Adrenal gland (tissue), 19 donors: ENCODE measurements at places on chromosomes 5 and 9. TPM values are rescaled to one million over a fixed set of nuclear protein-coding genes. Genes with fewer than 3 reads are reported as not detected.

TXNDC8 gene
- polyA plus RNA-seq, result not detected

TPD52L3 gene
- not detected for polyA plus RNA-seq

ZNF658 gene
- 1.9 TPM for polyA plus RNA-seq

PCDHB5 gene
- 4.5 TPM for polyA plus RNA-seq

ROPN1L gene
- 0.15 TPM for polyA plus RNA-seq

GRCh38 chr9:130869250-130869649 is 27.4 kb downstream of the QRFP start:
- DNase-seq, result peak; percentile 81

- no peak for DNase-seq
These were observed 220.8 kb downstream of the PLK2 start for GRCh38 chr5:58239045-58239444.

DNA sequence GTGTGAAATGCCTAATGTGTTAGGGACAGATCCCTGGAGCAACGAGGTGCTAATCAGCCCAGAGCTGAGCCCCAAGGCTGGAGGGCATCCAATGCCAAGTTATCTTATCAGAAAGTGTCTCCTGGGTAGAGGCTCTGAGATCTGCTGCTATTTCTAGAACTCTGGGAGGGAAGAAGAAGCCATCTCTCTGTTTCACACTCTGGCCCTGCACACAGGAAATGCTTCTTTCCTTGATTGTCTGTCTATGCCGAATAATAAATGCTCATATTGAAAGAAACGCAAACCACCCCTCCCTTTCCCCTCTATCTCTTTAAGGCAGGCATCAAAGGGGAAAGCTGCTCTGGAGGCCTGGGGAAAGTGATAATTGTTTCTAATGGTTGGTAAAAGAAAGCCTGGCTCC is 166.7 kb downstream of the PAPPA start:
- DNase-seq, result no peak

DNA sequence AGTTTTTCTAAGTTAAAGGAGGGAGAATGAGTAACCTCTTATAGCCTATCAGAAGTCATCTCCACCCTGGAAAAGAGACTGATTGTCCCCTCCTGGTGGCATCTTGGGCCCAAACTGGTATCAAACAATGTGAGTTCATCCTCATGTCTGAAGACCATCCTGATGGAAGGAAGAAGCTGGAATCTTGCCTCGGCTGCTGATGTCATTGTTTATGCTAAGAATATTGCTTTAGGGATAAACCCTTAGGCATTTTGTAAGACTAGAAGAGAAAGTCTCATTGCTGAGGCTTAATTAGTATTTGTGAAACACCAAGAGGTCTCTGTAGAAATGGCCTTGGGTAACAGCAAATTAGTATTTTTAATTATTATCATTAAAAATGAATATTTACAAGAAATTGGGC is 65.7 kb upstream of the KCNN2 start:
- DNase-seq, result no peak

DNA sequence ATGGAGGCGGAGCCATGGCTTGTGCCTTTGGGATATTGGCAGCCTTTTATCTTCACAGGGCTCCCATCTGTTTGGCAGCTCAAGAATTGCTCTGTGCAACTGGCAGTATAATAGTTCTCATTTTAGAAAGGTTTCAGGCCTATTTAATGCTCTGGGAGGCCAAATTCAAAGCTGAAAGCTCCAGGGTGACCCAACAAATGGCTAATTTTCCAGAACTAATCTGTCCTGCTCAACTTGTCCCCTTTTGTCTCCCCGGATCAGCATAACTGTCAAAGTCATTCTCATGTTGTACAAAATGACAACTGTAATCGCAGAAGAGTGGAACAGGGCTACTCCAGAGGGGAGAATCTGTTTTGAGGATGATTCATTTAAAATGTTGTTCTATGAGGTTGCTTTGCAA is 52.6 kb upstream of the CXCL14 start:
- DNase-seq, result no peak

- DNase-seq, result no peak
These were observed 22.1 kb upstream of the UBAP2 start for GRCh38 chr9:34070606-34071324.

DNA sequence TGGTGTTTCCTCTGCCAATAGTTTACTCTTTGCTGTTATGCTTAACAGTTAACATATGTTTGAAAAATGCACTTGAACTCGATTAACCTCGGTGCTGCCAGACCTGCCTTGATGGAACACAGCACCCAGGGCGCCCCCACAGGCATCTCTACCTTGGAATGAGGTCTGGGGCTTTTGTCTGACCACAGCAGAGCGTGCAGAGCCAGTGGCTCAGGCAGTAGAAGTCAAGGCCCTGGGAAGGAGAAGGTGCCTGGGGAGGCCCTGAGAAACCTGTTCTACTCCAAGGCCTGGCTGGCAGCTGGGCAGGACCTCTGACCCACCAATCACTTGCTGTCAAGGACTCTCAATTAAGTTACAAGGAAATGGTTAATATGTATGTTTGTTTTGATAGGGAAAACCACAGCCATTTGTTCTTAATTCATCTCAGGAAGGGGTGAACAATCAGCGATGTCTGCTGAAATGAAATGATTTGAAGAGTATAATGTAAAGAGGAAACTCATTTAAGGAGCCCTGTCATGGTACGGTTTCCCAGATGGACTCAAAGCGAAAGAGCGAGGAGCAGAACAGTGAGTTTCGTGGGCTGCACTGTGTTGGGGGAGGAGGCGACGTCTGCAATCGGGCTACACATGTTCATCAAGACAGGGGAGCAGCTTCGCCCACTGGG is 21.9 kb downstream of the MACROH2A1 start:
- DNase-seq, result no peak

- no peak for DNase-seq
These were observed 64.8 kb downstream of the ATP10B start for GRCh38 chr5:160787240-160787639.

DNA sequence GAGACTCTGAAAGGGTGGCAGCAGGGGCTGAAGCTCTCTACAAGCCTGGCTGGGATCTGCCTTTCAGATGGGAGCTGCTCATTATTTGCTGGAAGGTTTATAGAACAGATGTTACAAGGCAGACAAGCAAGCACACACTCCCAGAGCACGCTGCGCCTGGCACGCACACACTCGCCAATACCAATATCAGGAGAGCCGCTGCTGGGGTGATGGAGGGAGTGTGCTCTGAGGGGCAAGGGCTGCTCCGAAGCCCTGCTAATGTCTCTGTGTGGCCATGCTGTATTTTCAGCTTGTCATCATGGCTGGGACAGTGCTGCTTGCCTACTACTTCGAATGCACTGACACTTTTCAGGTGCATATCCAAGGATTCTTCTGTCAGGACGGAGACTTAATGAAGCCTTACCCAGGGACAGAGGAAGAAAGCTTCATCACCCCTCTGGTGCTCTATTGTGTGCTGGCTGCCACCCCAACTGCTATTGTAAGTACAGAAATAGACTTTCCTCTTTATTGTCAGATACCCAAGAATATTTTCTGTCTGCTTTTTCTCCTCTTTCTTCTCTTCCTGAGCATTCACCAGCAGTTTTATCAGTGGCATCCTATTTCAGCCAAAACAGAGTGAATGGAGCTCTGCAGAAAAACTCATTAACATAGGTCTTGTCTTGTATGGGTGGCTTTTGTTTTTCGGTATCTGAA is 115.1 kb downstream of the BAAT start:
- DNase-seq, result no peak

DNA sequence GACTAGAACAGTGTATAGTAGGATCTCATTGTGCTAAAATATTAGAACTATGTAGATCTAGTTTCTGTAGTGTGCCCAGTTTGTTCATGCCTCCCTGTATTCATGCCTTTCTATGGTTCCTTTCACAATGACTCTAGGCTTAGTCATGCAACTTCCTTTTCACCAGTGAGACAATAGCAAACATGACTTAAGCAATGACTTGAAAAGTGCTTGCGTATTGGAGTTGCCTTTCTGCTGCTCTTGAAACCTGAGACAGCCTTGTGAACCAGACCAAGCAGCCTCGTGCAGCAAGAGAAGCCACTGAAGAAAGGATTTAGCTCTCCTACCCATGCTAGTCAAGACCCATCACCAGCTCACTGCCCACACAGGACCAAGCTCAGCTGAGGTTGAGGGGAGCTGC is 294.5 kb upstream of the TAS2R1 start:
- no peak for DNase-seq

DNA sequence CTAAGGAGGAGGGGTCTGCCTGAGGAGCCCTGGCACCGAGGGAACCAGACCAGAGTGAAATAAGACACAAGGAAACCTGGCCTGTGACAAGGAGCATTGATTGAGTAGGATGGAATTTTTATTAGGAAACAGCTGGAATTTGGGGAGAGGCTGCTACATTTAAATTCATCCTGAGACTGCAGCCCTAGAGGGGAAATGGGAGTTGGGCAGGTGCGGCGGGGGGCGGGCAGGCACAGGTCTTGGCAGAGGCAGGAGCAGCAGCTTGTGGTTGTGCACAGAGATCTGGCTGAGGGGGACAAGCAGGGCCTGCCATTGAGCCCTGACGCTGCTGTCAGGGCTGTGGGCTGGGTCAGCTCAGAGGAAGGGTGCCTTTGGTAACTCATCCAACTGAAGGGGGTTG is 71.6 kb downstream of the PCDH1 start:
- DNase-seq, result no peak

- no peak for DNase-seq
These were observed 1.6 kb downstream of the SOWAHA start for GRCh38 chr5:132814503-132815294.

DNA sequence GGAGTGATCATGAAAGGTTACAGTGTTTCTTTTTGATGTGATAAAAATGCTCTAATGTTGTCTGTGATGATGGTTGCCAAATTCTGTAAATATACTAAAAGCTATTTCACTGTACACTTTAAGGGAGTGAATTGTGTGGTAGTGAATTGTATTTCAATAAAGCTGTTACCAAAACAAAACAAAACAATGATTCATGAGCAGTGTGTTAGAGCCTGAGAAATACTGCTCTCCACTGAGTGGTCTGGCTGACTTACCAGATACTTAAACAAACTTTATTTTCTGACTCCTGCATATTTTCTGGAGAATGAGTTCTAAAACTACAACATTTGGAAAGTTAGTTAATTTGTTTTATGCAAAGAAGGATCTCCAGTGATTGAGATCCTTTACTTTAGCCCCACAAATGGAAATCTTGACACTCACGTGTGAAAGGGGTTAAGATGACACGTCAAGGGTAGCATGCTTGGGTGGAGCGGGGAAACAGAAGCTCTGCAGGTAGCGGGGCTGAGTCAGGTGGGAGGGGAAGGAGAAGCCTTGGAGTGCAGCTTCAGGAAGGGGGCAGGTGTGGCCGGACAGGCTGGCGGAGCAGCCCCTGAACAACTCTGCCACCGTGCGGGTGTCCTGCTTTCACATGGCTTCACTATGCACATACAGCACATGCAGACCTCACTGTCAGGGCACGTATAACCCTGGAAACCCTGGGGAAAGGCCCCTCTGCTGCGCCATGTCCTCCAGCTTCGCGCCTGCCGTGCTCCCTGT is 256.7 kb downstream of the IRX1 start:
- no peak for DNase-seq

DNA sequence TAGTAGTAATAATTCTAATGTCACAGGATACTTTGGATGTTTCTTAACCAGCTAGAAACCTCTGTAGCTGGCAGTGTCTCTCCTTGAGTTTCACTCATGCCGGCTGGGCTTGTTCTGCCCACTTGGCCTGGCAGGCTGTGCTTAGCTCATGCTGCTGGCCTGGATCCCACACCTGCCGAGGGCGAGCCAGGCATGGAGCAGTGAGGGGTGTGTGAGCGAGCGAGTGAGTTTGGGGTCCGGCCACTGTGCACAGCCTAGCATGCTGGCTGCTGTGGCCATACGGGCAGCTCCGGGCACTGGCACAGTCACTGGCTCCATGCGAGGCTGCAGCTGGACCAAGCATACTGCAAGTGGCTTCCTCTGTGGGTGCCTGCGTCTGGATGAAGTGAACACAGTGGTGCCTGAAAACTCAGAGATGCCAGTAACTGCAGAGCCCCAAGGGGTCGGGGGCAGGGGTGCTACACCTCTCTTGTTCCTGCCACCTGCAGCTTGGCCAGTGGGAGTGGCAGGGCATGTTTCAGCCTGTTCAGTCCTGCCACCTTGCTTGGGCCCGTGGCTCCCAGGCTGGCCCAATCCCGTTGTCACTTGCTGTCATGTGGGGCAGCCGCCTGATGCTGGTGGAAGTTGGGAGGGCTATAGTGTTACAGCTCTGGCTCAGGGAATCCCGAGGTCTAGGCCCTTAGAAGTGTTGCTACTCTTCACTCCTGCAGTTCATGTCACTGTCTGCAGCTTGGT is 9.9 kb downstream of the FSD1L start:
- DNase-seq, result peak; percentile 80

DNA sequence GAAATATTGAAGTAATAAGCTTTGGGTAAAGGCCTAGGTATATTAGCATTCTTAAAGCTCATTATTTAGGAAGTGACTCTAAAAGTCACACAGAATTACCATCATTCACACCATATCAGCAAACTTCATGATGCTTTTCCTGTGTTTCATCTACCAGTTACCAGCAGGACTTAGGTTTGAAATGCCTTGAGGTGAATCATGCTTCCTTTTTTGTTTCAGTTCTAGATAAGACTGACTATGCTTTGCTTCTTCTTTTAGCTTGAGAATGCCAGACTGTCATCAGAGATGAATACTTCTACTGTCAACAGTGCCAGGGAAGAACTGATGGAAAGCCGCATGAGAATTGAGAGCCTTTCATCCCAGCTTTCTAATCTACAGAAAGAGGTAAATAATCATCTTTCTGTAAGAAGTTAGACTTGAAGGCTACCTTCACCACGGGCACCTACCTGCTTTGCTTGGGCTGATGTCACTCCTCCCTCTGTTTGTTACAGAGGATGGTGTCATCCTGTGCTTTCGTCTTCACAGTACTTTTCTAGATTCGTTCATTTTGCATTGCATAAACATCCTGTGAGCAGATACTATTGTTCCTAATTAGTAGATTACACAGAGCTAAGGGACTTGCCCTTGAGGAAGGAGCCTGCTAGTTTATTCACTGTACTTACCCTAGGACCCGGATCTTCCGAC is 34.7 kb downstream of the LMNB1 start:
- DNase-seq, result no peak

DNA sequence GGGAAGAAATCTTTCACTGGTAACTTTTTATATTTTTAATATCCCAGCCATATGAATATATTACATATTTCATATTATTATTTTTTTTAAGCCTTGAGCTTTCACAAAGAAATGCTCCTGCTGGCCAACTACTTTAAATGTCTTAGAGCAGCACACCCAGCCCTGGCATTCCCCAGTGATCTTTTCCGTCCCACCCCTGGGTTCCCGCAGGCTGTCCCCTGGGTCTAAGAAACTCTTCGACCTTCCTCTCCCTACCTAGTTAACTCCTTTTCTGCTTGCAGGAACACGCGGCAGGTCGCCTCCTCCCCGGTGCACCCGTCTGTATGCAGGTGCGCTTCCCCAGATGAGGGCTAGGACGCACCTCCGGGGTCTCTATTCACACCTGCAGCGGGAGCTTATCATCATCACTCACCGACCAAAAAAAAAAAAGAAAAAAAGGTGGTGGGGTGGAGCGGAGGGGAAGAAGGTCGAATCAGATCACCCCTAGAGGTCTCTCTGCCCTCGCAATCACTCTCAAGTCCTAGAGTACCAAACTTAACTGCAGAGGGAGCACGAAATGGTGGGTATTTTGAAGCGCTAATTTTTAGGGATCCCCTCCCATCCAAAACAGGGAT is 696 bp downstream of the ZFP62 start:
- no peak for DNase-seq

GRCh38 chr5:142055301-142055700 is 42.5 kb upstream of the GNPDA1 start:
- no peak for DNase-seq
